ENCODE measurements at places on chromosomes 6 and 20.

- no peak for DNase-seq
Measured at GRCh38 chr6:142420802-142421201, 119.0 kb downstream of the ADGRG6 start.

GRCh38 chr6:98900706-98901105 is 47.0 kb downstream of the FBXL4 start:
- no peak for DNase-seq

DNA sequence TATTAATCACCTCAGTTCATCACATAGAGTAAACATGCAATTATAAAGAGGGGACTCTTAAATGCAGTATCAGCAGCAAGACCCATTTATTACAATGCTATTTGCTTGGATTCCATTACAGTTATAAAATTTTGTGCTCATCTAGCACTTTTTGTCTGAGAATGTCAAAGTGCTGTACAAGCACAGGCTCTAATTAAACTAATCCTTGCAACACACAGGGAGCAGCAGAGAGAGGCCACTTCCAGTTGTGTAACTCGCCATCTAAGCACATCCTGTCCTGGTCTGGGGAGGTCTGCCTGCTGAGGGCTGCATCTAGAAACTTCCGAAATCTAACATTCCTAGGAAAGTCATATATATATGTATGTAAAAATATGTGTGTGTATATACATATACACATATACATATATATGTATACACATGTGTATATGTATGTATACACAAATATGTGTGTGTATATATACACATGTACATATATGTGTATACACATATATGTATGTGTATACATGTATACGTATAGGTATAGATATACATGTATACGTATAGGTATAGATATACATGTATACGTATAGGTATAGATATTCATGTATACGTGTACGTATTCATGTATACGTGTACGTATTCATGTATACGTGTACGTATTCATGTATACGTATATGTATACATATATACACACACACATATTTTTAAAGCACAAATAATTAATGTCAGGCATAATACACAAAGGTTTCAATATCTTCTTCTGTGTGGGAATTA is 136.4 kb upstream of the JARID2 start:
- no peak for DNase-seq

- no peak for DNase-seq
Measured at GRCh38 chr6:11604836-11605506, 67.4 kb downstream of the TMEM170B start.

- DNase-seq, result no peak
Measured at GRCh38 chr6:143126574-143126941, 65.9 kb downstream of the AIG1 start.

DNA sequence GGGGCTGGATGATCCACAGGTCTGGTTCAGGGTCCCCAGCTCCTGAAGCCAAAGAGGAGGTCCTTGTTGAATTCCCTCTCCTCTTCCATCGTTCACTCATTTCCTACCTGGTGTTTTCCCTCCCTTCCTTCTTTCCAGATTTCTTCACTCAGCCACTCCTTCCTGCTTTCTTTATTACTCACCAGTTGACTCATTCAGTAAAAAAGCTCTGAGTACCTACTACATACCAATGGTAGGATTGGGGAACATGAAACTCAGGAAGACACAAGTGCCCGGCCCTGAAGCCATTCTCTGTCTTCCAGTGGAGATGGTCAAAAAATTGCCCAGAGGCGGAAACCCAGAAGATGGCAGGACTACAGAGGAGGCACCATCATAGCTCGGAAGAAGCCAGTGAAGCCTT is 11.9 kb upstream of the NSFL1C start:
- peak; percentile 91 for DNase-seq

DNA sequence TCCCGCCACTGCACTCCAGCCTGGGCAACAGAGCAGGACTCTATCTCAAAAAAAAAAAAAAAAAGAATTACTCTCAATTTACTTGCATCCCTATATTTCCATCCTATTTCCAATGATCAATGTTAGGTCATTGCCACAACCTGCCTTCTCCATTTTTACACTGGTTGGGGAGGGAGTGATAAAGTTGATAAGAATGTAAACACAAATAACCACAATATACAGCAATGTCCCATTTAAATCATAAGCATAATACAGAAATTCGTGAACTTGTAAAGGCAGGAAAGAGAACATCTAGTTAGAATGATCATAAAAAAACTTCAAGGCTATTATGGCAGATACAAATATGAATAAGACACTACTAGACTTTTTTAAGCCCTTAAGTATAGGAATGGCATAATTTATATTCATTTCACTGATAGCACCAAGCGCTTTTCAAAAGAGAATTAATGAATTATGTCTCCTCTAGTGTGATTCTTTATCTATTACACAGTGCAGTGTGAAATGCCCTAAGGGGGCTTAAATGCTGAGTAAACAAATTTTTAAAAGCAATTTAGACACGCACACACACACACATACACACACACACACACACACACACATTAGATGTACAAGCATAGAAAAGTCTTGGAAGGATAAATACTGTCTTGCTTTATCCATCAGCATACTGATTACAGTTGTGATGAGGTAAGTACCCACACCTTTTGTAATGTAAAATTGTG is 33.5 kb upstream of the RAB23 start:
- no peak for DNase-seq

- DNase-seq, result peak; percentile 83
Measured at GRCh38 chr6:137210903-137211302, 8.3 kb downstream of the IFNGR1 start.

- no peak for DNase-seq
Measured at GRCh38 chr20:53901497-53902096, 168.8 kb downstream of the BCAS1 start.

DNA sequence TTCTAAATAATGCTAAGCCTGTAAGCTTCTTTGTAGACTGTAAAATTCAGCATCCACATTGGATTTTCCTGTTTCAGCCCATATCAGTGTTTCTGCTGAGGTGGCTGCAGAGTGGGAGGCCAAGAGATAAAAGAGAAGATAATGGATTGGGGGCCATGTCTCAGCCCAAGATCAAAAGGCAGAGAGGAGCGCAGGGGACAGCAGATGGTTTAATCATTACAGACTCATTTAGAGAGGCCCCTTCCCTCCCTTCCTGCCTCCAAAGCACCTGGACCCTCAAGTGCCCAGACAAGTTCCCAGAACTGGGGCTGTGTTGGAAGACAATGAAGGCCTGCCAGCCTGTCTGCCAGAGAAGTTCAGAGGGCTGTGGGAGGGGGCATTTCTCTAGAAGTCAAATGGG is 20.4 kb upstream of the CTNNBL1 start:
- no peak for DNase-seq

DNA sequence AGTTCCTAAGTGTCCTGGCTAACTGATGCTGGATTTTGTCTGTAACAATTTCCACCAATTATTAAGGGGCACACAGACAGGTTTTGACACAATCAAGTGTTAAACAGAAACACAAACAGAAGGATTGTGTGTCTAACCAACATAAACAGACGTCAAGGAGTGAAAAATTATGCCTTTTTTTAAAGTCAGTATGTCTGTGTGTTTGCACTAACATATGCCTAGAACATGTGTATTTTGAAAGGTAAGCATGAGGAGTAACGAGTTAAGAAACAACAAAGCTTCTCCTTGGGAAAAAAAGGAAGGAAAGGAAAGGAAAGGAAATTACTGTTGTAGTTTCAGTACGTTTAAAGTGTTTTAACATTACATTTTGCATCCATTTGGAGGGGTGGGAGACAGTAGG is 466.3 kb upstream of the ID4 start:
- DNase-seq, result no peak

- peak; percentile 83 for DNase-seq
Measured at GRCh38 chr6:85670573-85670972, 27.9 kb upstream of the SYNCRIP start.

DNA sequence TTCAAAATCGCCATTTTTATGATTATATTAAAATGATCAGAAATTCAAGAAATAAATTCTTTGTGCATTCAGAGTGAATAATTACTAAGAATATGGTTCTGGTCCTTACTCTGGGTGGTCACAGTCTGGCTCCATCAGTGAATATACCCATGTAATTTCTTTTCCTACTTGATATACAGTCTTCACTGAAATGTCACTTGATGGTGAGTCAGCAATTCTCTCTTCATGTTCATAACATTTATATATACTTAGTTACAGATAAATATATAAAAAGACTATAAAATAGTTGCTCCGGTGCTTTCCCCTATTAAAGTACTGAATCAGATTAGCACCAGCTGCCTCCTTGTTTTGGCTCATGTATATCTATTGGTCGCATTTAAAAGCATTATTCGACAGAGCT is 56.4 kb upstream of the MTRF1L start:
- DNase-seq, result no peak

- no peak for DNase-seq
Measured at GRCh38 chr6:125519367-125519766, 217.6 kb upstream of the HDDC2 start.

DNA sequence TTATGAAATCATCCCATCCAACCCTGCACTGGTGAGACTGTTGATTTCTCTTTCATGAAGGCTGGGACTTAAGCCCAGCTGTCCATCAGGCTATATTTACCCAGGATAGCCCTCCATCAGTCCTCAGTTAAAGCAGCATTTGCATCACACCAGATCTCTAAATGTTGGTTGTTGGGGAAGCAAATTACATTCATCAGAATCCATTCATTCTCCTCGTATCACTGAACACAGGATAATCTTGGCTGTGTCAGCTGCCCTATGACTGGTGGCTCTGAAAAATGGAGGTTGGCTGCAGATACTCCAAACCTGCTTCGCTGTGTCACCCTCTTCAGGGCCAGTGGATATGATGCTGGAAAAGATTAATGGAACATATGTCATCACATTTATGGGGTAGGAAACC is 718.3 kb downstream of the KIF16B start:
- DNase-seq, result no peak

DNA sequence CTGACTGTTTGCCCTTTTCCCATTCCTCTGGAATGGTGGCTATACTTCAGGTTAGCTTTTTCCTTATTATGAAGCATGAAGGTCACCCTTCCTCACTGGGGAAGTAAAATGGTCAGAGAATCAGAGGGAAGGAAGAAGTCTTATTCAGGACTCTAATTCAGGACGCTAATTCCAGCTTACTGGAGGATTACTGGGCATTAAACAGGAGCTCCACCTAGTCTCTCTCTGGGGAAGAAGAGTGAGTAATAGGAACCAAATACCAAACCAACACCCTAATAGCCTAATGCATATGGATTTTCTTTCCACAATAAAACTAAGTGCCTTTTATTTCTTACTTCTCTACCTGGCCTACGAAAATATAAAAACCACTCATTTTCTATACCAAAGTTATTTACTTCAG is 10.1 kb downstream of the CRISP1 start:
- DNase-seq, result no peak

- DNase-seq, result no peak
Measured at GRCh38 chr6:20433929-20434328, 32.2 kb downstream of the E2F3 start.

GRCh38 chr20:59818911-59819310 is 114.5 kb downstream of the SYCP2 start:
- DNase-seq, result no peak

DNA sequence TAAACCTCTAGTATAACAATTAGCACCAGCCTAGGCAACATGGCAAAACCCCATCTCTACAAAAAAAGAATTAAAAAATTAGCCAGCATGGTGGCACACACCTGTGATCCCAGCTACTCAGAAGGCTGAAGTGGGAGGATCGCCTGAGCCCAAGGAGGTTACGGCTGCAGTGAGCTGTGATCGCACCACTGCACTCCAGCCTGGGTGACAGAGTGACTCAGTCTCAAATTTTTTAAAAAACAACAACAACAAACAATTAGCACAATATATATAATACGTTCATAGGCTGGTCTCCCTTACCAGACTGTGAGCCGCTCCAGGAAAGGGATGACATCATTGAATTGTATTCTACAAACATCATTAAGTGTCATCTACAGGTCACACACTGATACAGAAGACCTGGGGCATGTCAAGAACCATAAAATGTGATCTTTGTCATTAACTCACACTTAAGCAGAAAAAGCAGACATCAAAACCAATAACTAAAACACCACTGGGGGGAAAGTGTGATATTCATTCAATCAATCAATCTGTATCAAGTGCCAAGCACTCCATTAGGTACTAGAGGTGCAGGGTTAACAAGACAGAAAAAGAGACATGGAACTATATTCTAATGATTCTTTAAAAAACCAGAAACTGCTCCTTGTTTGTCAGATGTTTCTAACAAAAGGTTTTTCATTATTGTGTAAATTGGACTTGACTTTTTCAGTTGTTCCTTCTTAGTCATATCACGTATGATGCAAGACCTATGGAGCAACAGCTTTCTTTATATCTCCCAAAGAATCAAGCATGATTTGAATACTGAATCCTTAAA is 17.8 kb downstream of the MAP3K5 start:
- peak; percentile 86 for DNase-seq

- no peak for DNase-seq
Measured at GRCh38 chr6:161027385-161027784, 35.8 kb downstream of the MAP3K4 start.

GRCh38 chr6:139823099-139823807 is 448.8 kb upstream of the CITED2 start:
- no peak for DNase-seq

- DNase-seq, result no peak
Measured at GRCh38 chr20:5686384-5687105, 63.7 kb upstream of the SHLD1 start.

DNA sequence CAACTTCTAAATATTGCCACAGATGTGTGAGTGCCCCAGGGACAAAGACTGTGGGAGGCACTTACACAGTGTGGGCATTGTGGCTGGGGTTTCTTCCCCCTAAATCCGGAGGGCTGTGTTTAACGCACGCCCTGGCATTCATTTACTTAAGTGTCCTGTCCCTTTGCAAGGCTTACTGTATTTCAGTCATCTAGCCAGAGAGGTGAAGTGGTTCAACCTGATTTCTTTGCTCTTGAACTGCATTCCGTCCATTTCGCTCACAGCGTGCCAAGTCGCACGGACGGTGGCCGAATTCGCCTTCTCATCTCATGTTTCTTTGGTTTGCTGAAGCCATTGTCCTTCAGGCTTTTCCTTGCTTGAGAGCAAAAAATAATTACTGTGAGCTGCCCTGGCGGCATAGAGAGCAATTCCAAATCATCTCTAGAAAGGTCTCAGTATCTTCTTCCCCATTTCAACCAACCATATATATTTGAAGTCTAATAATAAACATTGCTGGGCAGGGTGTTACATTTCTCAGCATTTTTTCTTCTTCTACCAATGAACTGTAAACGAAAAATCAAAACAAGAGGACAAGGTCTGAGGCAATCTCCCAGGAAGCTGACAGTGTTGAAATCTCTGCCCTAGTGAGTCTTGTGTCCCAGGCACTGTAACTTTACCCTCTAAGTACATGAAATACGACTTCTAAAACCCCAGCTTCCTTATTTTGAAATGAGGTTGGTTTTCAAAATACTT is 16.9 kb downstream of the SYTL3 start:
- DNase-seq, result peak; percentile 76

- DNase-seq, result peak; percentile 74
Measured at GRCh38 chr6:35400901-35401311, 51.2 kb upstream of the FANCE start.

GRCh38 chr6:168450917-168451316 is 9.9 kb downstream of the SMOC2 start:
- no peak for DNase-seq
